ENCODE measurements at places on chromosomes 12 and 14.

- peak; percentile 84 for DNase-seq
These were observed 11.4 kb downstream of the AGAP2 start for GRCh38 chr12:57726884-57727757.

- no peak for DNase-seq
These were observed 17.3 kb downstream of the TPH2 start for GRCh38 chr12:71955970-71956369.

- DNase-seq = no peak
These were observed 1568.2 kb upstream of the SEL1L start for GRCh38 chr14:83101846-83102245.

DNA sequence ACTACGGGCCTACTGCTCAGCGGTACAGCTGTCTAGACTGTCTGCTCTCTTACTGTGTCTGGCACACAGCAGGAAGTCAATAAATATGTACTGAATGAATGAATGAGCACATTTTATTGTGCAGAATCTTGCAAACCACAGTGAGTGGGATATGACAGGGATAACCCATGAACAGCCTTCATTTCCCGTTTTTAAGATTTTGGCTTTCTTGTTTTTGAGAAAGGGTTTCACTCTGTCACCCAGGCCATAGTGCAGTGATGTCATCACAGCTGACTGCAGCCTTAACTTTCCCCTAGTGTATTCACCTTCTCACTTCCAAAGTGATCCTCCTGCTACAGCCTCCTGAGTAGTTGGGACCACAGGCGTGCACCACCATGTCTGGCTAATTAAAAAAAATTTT is 203.1 kb downstream of the AEBP2 start:
- no peak for DNase-seq

GRCh38 chr14:97077253-97077653 is 280.1 kb downstream of the VRK1 start:
- no peak for DNase-seq

DNA sequence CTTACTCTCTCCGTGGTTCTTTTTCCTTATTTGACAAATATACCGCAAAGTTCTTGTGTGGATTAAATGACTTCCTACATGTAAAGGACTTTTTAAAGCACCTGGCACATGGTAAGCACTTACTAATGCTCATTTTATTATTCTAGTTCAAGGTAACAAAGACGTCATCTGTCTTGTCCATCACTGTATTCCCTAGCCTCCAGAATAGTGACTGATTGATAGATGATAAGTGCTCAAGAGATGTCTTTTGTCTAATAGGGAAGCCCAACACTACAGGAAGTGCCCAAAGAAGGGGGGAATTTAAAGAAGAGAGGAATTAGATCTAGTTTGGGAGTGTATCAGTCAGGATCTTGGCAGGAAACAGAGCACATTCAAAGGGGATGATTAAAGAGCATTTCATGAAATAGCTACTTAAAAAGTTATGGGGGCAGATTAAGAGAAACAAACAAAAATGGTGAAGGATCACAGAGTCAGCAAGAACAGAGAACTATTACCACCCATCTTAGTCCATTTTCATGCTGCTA is 151.9 kb downstream of the GXYLT1 start:
- no peak for DNase-seq

DNA sequence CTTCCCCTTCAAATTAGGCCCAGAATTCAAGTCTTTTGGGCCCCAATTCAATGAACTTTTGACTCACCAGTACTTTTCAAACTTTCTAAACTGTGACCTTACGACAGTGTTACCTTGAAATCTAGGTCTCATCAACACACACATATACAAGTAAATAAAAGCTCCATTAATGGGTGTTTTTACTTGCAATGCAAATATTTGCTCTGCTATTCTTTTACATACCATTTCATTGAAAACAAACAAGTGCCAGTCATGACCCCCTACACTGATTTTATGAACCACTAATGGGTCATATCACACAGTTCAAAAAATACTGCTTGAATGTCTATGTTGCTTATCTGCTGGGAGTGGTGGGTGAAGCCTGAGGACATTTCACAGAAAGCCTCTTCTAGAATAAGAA is 9.1 kb upstream of the NR1H4 start:
- no peak for DNase-seq

- no peak for DNase-seq
These were observed 61.2 kb upstream of the CCDC91 start for GRCh38 chr12:28129031-28129430.

DNA sequence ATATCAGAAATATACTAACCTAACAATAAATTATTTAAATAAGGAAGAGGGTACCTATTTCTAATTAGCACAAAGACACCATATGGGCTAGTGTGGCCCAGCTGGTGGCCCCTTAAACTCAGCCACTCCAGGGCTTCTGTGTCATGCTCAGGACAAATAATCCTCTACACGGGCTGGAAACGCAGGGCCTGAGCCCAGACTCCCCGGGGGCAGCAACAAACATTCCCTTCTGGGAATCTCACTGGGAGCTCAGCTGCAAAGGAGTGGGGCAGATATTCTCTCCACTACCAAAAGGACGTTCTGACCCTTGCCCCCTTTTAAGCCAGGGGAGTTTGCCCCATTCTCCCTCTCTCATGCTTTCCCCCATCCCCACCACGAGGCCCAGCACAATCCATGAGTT is 43.7 kb upstream of the ELK3 start:
- no peak for DNase-seq

GRCh38 chr12:83040339-83040738 is 353.6 kb downstream of the TMTC2 start:
- DNase-seq = no peak

- no peak for DNase-seq
These were observed 551.2 kb upstream of the SEL1L start for GRCh38 chr14:82084813-82085212.

GRCh38 chr12:31585271-31585670 is 5.7 kb downstream of the DENND5B start:
- DNase-seq = no peak

DNA sequence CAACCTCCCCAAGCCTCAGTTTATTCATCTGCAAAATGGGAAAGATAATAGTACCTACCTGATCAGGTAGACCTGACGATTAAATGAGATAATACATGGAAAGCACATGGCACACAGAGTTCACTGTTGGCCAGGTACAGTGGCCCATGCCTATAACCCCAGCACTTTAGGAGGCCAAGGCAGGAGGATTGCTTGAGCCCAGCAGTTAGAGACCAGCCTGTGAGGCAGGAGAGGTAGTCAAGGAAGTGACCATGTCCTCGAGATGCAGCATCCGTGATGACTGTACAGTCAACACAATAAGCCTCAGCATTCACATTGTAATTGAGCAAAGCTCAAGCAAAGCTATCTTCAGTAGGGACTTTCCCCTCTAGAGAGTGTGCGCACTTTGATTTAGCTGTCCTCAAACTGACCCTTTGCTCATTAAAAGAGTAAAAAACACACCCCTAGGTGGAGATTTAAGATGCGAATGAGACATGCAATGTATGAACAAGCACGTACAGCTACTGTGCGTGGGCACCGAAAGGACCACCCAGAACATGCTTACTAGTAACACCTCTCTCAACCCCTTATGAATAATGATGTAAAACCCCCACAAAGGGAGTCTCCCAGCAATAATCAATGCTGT is 9.9 kb downstream of the ISCU start:
- DNase-seq = no peak

DNA sequence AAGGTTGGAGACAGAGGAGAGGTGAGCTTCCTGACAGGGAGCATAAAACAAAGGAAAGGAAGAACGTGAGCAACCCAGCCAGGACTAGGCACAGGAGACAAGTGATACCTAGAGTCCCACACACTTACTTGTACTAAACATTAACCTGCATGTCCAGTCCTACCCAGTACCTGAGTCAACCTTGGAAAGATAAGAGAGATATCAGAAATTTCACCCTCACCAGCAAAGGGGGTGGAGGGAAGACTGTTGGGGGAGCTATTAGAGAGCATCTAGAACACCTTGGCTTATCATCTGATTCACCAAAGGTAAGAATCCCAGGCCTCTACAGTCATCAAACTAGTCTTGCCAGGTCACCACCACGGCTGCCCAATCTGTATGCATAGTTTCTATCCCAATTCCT is 11.1 kb downstream of the KLHL33 start:
- DNase-seq = no peak

DNA sequence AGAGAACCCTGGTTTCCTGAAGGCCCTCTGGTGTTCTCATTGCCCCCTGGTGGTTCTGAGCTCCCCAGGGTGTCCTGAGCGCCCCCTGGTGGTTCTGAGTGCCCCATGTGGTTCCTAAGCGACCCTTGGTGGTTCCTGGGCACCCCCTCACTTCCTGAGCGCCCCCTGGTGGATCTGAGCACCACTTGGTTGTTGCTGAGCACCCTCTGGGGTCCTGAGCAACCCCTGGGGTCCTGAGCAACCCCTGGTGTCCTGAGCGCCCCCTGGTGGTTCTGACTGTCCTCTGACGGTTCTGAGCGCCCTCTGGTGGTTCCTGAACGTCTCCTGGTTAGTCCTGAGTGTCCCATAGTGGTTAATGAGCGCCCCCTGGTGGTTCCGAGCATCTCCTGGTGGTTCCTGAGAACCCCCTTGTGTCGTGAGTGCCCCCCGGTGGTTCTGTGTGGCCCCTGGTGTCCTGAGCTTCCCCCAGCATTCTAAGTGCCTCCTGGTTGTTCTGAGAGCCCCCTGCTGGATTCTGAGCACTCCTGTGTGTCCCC is 568.3 kb downstream of the TMEM121 start:
- DNase-seq = no peak

DNA sequence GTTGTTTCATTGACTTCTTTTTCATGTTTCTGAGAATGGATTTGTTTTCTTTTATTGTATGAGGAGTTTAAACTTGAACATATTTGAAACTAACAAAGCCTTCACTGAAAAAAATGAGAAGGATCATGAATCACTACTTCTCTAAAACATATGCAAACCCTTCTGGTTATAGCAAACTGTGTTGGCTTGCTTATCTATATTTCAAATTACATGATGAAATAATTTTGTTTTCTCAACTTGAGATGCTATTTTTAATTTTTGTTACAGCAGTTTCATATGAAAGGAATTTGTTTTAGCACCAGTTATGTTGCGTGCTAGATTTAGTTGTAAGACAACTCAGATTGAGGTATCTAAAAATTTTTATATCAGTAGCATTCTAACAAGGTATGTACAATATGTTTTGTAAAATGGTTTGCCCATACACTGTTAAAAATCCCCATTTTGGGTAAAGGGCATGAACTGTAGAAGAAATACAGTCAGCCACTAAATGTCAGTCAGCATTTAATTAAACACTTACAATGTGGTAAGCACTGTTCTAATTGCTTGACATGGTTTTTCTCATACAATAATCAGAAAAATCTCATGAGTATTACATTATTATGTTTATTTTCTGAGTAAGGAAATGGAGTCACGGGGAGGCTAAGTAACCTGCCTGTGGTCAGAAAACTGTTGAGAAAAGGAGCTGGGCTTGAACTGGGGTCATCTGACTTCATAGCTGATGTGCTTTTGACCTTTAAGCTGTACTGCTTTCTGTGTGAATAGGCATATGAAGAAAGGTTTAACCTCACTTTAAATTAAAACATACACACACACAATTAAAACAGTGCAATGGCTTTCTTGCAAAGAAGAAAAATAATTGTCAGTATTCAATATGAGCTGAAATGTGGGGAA is 105.7 kb downstream of the PLEKHA5 start:
- no peak for DNase-seq

All from osteocyte (in vitro differentiated cells).